Effector memory CD8-positive, alpha-beta T cell (primary cell): ENCODE measurements at places on chromosomes 13 and 19.

DNA sequence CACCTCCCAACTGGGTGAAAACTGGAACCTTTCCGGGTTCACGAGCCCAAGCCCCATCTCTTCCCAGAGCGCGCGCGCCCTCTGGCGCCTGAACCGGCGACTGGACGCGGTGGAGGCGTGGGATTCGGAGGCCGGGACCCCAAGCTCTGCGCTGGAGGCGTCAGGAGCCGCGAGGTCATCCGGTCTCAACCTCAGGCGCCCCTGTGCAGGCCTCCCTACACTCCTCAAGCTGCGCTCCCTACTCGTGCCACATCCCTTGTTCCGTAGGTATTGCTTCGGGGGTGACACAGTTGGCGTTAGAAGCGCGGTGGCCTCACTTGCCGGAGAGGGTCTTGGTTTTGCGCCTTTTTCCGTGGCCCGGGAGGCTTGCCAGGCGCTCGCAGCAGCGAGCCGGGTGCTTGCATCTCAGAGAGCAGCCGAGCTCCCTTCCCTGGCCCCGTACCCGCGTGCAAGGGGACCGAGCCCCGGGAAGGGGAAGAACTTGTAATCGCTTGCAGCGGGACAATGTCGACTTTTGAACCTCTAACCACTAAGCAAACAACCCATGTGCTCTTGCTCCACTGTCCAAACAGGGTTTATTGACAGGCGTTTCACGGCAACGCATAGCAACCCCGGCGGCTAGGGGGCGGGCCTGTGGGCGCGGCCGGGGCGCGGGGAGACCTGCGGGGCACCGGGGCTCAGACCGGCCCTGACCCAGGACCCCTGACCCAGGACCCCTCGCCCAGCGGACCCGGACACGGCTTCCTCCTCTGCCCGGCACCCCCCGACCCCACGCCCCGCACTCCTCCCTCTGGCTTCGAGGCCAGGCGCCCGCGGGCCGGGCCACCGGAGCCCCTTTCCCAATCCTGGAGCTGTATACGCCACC, 8.5 kb downstream of the CDX2 start:
- no peak for DNase-seq

DNA sequence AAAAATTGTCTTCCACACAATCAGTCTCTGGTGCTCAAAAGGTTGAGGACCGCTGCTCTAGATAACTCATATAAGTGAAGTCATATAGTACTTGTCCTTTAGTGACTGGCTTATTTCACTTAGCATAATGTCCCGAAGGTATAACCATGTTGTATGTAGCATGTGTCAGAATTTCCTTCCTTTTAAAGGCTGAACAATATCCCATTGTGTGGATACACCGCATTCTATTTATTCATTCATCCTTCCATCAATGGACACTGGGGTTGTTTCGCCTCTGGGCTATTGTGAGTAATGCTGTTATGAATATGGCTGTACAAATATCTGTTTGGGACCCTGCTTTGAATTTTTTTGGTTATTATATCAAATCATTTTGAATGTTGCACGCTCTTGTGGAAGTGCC, 4.6 kb upstream of the LYPD5 start:
- DNase-seq: no peak

DNA sequence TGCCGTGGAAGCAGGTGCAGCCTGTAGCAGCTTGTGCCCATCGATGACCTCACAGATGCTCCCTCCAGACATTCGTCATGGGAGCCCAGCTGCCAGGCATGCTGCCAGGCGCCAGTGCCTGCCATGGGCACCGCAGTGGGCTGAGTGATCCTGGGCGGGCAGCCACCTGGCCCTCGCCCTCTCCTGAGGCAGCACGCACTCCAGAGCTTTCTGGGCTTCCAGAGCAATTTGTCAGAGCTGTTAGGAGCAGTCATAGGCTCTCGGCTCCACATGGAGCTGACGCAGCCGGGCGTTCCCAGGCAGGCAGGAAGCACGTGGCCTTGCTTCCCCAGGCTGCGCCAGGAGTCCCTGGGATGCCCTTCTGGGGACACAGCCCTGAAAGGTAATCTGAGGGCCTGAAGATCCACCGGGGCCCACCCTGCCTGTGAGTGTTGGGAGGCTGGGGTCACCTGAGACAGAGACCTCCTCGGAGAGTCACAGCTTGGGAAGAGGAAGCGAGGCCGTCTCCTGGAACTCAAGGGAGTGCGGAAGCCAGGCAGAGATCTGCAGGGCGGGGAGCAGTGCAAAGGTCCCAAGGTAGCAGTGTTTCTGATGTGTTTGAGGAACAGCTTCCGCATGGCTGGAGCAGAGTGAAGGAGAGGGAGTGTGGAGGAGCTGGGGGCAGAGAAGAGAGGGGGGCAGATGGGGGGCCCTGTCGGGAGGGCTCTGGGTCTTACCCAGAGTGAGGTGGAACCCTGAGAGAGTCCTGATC, 50.6 kb downstream of the DPF1 start:
- DNase-seq: no peak

DNA sequence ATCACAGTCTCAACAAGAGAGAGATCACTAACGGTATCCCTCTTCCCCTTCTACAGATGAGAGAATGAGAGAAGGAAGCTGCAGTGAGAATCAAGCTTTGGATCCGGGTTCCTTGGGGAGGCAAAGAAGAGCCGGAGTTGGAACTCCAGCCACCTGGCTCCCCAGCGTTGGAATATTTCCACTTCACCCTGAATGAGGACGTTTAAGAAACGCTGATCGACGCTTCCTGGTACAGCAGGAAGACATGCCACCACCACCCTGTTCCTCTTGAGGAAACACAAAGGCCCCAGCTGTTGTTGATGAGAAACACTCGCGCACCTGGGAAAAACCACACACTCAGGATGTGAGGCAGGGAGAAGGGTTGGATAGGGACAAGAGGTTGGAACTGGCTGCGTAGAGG, 11.3 kb upstream of the CACNG8 start:
- DNase-seq: no peak

DNA sequence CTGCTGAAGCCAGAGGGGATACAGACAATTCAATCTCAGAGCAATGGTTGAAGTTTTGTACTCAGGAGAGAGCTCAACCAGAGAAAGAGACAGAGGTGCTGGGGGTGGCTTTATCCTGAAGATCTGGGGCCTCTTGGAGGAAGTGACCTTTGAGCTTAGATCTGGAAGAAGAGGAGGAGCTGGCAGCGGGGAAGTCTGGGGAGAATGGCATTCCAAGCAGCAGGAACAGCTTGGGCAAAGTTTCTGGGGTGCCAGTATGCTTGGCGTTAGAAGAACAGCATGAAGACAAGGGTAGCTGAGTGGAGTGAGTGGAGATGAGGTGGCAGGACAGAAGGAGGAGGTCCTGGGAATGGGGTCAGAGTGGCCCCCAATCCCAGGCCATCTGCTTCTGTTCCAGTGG, 11.3 kb downstream of the MAST3 start:
- DNase-seq: no peak

DNA sequence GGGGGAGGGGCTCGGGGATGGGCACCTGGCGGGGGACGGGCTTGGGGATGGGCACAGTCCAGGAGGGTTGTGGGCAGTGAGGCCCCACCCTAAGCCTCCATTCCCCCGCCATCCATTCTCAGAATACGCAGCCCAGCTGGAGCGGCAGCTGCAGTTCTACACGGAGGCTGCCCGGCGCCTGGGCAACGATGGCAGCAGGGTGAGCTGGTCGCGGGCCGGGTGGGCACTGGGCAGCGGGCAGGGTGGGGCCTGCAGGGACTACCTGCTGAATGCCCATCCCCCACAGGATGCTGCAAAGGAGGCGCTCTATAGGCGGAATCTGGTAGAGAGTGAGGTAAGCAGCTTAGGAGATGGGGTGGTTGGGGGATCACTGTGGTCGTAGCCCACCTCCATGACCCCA, 8.3 kb downstream of the PODNL1 start:
- DNase-seq: no peak

DNA sequence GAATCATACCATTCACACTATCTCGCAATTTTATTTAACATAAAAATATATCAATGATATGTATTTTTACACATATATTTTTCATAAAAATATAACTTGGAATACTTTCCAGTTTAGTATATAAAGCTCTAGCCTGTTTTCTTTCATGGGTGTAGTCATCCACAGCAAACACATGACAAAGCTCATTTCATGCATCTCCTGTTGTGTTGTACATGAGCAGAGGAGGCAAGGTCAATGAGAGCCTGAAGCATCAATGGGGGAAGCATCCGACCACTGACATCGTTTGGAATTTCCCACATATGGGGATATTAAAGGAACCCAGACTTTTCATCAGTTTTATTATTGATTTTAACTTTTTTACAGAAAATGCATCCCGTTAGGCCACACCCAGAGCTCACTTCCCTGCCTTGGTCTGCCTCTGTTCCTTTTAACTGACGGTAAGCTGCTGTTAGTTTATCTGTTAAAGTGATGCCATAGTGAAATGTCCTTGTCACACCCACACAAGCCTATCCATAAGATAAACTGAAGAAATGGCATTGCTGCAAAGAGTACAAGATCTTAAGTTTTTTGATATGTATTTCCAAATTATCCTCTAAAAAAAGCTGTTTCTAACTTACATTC, 44.0 kb downstream of the MIPEP start:
- DNase-seq: no peak

- DNase-seq: no peak
Measured at GRCh38 chr13:64819081-64819480, 2411.1 kb downstream of the PCDH9 start.

DNA sequence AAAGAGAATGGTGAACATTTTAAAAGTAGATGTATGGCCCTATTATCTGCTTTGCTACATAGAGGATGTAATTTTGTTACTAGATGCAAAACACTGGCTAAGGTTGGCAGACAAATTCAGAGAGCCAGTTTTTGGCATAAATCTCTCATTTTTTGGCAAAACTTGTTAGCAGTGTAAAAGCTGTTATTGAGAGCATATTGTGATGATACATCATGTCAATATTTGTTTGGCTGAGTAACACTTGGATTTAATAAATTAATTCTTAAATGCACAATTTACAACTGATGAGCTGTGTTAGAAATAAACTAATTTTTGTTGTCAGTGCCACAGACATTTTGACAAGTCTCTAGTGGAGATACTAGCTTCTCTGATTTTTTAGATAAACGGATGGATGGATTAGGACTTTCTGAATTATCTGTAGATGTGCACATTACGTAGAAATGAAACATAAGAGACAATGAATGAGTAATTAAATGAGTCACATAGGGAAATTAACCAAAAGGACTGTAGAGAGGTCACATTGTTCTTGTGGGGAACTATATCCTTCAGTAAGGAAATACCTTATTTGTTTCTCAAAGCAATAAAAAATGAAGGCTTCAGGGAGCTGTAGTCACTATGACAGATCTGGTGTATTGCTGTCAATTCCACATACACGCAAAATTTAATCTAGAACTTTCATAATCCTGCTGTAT, 17.4 kb downstream of the UFM1 start:
- no peak for DNase-seq

- DNase-seq: no peak
Measured at GRCh38 chr13:42892760-42893159, 99.3 kb downstream of the EPSTI1 start.

DNA sequence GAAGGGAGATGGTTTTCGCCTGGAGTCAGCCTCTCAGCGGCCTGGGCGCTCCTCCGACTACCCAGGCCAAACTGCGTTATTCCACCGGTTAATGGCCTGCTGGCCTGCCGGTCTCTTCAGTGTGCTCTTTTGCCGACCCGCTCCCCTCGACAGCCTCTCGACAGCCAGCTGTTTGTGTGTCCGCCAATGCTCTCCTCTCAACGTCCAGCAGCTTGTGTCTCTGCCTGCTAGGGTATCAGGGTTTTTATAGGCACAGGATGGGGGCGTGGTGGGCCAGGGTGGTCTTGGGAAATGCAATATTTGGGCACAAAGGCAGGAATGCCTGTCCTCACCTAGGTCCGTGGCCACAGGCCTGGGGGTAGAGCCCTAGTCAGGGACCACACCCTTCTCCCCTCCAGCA, 1.5 kb upstream of the ZNF235 start:
- no peak for DNase-seq

GRCh38 chr19:40908976-40909375, 26.9 kb upstream of the CYP2A7 start:
- no peak for DNase-seq

DNA sequence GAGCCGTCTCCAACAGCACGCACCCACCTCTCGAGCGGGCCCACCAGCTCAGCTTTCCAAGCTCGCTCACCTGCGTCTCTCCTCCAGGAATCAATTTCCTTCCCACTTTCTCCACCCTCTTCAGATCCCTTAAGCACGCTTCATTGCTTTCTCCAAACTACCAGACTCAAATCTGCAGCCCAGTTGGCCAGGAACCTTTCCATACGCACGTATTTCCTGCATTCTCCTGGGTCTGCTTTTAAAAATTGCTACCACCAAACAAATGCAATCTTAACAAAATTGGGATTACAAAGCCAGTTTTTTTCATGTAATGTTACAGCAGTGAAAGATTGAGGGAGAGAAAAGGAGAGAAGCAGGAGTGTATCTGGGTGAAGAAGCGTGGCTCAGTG, 1.5 kb downstream of the ENOX1 start:
- DNase-seq: no peak

DNA sequence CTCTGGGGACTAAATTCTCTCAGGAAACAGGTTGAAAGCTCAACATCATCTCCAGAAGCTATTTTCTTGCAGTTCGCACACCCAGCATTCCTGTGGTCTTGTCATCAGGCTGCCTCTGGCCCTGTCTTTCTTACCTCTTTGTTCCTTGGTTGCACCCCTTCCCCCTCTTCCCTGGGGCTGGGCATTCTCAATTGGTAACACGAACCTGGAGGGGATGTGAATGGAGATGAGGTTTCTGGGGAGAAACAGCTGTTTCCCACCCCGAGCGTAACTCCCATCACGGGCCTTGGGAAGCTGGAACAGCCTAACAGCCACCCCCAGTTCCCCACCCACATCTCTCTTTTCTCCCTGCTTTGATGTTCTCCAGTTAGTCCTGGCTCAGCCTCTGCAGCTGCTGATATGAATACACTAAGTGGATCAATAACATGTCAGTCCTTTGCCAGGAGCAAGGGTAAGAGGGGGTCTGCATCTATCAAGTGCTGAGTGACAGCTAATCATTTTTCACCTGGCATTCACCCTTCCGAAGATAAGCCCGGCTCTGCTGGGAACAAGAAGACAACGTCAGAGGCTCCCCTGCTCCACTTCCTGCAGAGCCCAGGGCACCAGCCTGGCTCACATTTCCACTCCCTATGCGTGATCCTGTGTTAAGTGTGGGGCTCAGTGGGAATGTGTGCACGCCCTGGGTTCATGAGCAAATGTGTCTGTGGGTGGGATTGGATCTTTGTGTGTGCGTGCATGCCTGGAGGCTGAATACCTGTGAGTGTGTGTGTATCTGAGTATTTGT, 74.0 kb upstream of the KCTD15 start:
- no peak for DNase-seq
